Activated CD8-positive, alpha-beta memory T cell treated with anti-CD3 and anti-CD28 coated beads, Interleukin-2, amount 10 ng/mL, durations not matched to agents 7 days and 5 days (primary cell): ENCODE measurements at places on chromosomes 7 and 10.

DNA sequence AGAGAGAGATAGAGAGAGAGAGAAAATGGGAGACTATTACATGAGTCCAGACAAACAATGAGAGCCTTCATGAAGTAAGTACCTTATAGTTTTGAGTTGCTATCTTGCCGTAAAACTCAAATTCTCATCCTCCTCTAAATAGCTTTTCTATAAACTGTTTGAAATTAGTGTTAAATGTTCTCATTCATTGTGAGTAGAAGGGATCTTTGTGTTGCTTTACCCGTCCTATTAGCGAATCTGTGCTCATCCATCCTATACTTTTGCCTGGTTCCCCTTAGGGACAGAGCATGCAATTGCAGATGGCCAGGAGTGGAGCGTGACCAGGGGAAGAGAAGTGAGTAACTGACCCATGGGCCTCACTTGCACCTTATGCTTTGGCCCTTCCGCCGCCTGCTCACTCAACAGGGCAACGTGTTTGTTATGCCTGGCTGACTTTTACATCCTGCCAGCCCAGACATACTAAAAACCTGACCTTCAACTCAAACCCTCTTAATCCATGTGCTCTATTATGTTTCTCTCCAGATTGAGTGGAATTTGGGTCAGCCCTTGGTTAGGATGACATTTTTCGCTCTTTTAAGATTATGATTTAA lies 244.2 kb upstream of the YAE1 start:
- no peak overlapping the region for H3K4me3 ChIP-seq
- no peaks in the 10 kb centered on the region for H3K4me1 ChIP-seq
- no peak for DNase-seq
- no peak overlapping the region for H3K27ac ChIP-seq
- peaks cover 11% of the 10 kb centered on the region for H3K27me3 ChIP-seq
- H3K36me3 ChIP-seq, result no peaks in the 10 kb centered on the region

GRCh38 chr7:67854221-67855178 lies 857.9 kb downstream of the TYW1 start:
- no peaks in the 10 kb centered on the region for H3K4me1 ChIP-seq
- H3K4me3 ChIP-seq, result no peak overlapping the region
- no peak overlapping the region for H3K27ac ChIP-seq
- no peak for DNase-seq
- H3K27me3 ChIP-seq, result no peaks in the 10 kb centered on the region
- peaks cover 1% of the 10 kb centered on the region for H3K36me3 ChIP-seq

GRCh38 chr10:86354761-86355540 lies 11.6 kb downstream of the GRID1 start:
- no peak overlapping the region for H3K4me3 ChIP-seq
- no peak overlapping the region for H3K27ac ChIP-seq
- no peaks in the 10 kb centered on the region for H3K4me1 ChIP-seq
- no peaks in the 10 kb centered on the region for H3K36me3 ChIP-seq
- no peak for DNase-seq

- no peaks in the 10 kb centered on the region for H3K27me3 ChIP-seq
- H3K36me3 ChIP-seq, result no peaks in the 10 kb centered on the region
- H3K4me1 ChIP-seq, result no peaks in the 10 kb centered on the region
- DNase-seq, result no peak
- H3K27ac ChIP-seq, result no peak overlapping the region
- no peak overlapping the region for H3K4me3 ChIP-seq
Observed at GRCh38 chr10:111706331-111706730, 477.2 kb downstream of the GPAM start.

GRCh38 chr10:129134371-129134770 lies 332.7 kb upstream of the MGMT start:
- H3K36me3 ChIP-seq, result no peaks in the 10 kb centered on the region
- H3K27me3 ChIP-seq, result peaks cover 11% of the 10 kb centered on the region
- DNase-seq, result no peak
- no peaks in the 10 kb centered on the region for H3K4me1 ChIP-seq
- H3K4me3 ChIP-seq, result no peak overlapping the region
- H3K27ac ChIP-seq, result no peak overlapping the region

DNA sequence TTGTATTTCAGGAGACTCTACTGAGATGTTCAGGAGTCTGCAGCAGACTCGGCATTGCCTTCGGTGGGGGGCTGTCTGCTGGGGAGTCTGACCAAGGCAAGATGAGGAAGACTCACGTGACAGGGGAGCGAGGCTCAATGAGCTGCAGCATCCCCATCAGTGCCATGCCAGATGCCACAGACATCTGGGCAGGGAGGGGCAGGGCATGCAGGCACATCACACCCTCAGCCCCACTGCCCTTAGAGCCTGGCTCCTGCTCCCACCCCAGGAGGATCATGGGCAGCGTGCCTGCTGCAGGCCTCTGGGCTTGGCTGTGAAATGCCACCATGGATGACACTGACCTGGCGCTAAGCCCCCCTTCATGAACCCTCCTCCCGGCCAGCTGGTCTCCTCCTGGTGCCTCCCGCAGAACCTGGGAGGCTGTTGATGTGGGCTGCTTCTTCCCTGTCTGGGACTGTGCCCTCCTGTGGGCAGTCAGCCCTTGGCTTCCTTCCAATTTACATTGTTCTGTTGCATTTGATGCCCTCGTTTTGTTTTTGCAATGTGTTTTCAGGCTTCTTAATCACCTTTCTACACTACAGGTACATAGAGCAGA lies 235.0 kb downstream of the PAXIP1 start:
- no peaks in the 10 kb centered on the region for H3K36me3 ChIP-seq
- no peak overlapping the region for H3K27ac ChIP-seq
- no peaks in the 10 kb centered on the region for H3K4me1 ChIP-seq
- no peaks in the 10 kb centered on the region for H3K27me3 ChIP-seq
- no peak for DNase-seq

- peaks cover 18% of the 10 kb centered on the region for H3K4me1 ChIP-seq
- no peak for DNase-seq
- peaks cover 19% of the 10 kb centered on the region for H3K36me3 ChIP-seq
- H3K27me3 ChIP-seq, result no peaks in the 10 kb centered on the region
- H3K4me3 ChIP-seq, result no peak overlapping the region
Observed at GRCh38 chr10:806451-807162, 117.1 kb upstream of the DIP2C start.

GRCh38 chr7:46672861-46673260 lies 751.8 kb upstream of the IGFBP3 start:
- no peaks in the 10 kb centered on the region for H3K4me1 ChIP-seq
- H3K27me3 ChIP-seq, result no peaks in the 10 kb centered on the region
- no peaks in the 10 kb centered on the region for H3K36me3 ChIP-seq
- H3K4me3 ChIP-seq, result no peak overlapping the region
- DNase-seq, result no peak

GRCh38 chr10:99234041-99234790 lies 1.4 kb downstream of the HPSE2 start:
- peaks cover 85% of the 10 kb centered on the region for H3K27me3 ChIP-seq
- peaks cover 2% of the 10 kb centered on the region for H3K36me3 ChIP-seq
- H3K4me3 ChIP-seq, result peak overlapping the region; percentile 28
- DNase-seq, result peak; percentile 68
- peaks cover 19% of the 10 kb centered on the region for H3K4me1 ChIP-seq

GRCh38 chr7:73308074-73308664 lies 457 bp downstream of the NSUN5 start:
- no peaks in the 10 kb centered on the region for H3K27me3 ChIP-seq
- H3K4me3 ChIP-seq, result peak overlapping the region; percentile 94
- H3K36me3 ChIP-seq, result peaks cover 18% of the 10 kb centered on the region

DNA sequence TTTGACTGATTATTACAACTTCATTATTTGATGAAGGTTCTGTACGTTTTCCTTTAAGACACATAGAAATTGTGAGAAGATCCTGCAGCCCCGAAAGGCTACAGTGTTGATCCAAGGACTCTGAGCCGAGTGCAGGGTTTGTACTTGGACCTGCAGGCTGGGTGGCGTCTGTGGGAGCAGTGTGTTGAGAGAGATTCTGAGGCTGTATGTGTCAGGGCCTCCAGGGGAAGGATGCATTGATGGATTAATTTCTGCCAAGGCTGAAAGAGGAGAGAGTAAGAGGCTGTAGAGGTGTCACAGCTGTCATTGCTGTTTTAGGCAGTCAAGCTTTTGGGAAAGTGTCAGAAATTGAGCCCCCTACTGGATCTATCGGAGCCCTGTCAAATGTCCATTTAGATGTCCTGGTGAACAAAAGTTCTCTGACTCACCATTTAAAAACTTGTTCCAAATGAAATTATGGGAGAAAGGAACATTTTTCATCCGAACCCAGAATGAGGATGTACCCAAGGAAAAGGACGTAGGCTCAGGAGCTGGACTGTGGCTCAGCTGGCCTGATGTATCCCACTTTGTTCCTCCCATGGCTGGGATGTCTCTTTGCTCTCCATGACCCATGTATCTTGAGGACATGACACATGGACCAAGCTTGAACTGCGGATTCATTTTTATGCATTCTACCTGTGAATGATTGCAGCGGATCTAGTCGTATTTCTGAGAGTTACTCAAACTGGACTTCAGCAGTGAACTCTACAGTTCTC lies 102.2 kb downstream of the TCF7L2 start:
- H3K27me3 ChIP-seq, result peaks cover 21% of the 10 kb centered on the region
- H3K4me3 ChIP-seq, result no peak overlapping the region
- H3K27ac ChIP-seq, result no peak overlapping the region
- no peaks in the 10 kb centered on the region for H3K36me3 ChIP-seq
- no peak for DNase-seq

- H3K4me1 ChIP-seq, result peaks cover 34% of the 10 kb centered on the region
- peak overlapping the region; percentile 95 for H3K4me3 ChIP-seq
- peak; percentile 46 for DNase-seq
- H3K27me3 ChIP-seq, result no peaks in the 10 kb centered on the region
- H3K27ac ChIP-seq, result peak overlapping the region; percentile 99
Observed at GRCh38 chr10:18658271-18659124, 733 bp upstream of the ARL5B start.

DNA sequence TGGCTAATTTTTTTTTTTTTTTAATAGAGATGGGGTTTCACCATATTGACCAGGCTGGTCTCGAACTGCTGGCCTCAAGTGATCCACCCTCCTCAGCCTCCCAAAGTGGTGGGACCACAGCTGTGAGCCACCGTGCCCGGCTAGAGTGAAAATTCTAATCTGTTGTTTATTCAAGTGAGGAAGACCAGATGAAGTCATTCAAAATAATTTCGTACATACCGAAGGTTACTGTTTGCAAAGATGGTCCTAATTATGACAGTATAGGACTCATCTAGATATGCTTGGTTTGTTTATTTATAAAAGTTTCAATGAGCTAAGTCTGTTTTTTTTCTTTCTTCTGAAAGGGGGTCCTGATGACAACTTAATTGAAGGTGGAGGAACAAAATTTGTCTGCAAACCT lies 376.8 kb downstream of the EXOC4 start:
- no peak for DNase-seq
- peaks cover 4% of the 10 kb centered on the region for H3K4me1 ChIP-seq
- H3K27me3 ChIP-seq, result no peaks in the 10 kb centered on the region
- no peak overlapping the region for H3K27ac ChIP-seq
- H3K4me3 ChIP-seq, result no peak overlapping the region
- peaks cover 15% of the 10 kb centered on the region for H3K36me3 ChIP-seq

GRCh38 chr7:129667551-129667950 lies 56.0 kb downstream of the NRF1 start:
- no peak overlapping the region for H3K4me3 ChIP-seq
- no peak overlapping the region for H3K27ac ChIP-seq
- no peak for DNase-seq
- no peaks in the 10 kb centered on the region for H3K27me3 ChIP-seq
- no peaks in the 10 kb centered on the region for H3K4me1 ChIP-seq

DNA sequence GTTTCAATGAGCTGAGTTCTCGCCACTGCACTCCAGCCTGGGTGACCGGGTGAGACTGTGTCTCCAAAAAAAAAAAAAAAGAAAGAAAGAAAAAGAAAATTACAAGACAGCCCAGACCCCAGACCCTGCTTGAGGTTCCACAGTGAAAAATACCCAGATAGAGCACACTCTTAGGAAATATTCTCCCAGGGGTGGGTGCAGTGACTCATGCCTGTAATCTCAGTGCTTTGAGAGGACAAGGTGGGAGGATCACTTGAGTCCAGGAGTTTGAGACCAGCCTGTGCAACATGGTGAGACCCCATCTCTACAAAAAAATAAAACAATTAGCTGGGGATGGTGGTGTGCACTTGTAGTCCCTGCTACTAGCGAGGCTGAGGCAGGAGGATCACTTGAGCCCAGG lies 41.1 kb upstream of the GTF2IRD1 start:
- H3K4me1 ChIP-seq, result no peaks in the 10 kb centered on the region
- H3K36me3 ChIP-seq, result no peaks in the 10 kb centered on the region

DNA sequence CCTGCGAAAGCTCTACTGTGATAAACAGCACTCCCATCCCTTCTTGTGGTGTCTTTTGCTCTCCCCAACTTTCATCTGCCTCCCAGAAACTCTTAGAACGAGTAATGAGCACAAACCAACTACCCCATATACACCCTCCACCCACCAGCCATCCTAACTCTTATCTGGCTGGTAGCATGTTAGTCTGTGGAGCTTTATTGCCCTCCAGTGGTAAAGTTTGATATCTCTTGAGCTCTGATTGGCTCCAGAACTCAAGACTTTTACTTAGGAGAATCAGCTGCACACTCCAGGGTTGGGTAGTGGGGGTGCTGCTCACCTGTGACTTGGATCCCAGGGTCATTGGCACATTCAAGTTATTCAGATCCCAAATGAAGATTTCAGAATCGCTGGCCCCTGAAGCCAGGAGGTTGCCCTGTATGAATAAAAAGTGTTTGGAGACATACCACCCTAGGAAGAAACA lies 10.9 kb downstream of the SEC31B start:
- peak; percentile 74 for DNase-seq
- H3K36me3 ChIP-seq, result peaks cover 48% of the 10 kb centered on the region
- H3K27me3 ChIP-seq, result no peaks in the 10 kb centered on the region
- H3K4me1 ChIP-seq, result peaks cover 90% of the 10 kb centered on the region
- peak overlapping the region; percentile 74 for H3K4me3 ChIP-seq
- H3K27ac ChIP-seq, result peak overlapping the region; percentile 97

DNA sequence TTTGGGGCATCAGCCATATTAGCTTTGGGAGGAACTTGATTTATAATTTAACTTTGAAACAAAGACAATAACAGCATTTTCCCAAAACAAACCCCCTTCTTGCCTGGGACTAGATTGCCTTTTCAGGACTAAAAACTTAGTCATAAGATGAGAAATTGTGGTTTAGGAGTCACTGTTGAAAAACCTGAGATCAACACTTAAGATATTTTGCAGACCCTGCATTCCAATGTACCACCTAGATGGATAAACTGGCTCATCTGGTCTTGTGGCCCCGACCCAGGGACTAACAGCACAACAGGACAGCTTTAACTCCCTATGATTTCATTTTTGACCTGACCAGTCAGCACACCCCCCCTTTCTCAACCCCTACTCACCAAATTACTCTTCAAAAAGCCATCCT lies 1165.4 kb downstream of the XPNPEP1 start:
- no peak for DNase-seq
- no peaks in the 10 kb centered on the region for H3K4me1 ChIP-seq
- H3K27ac ChIP-seq, result no peak overlapping the region
- H3K36me3 ChIP-seq, result no peaks in the 10 kb centered on the region
- no peaks in the 10 kb centered on the region for H3K27me3 ChIP-seq

- no peak for DNase-seq
- H3K27me3 ChIP-seq, result no peaks in the 10 kb centered on the region
- no peak overlapping the region for H3K27ac ChIP-seq
- H3K4me3 ChIP-seq, result no peak overlapping the region
- H3K36me3 ChIP-seq, result no peaks in the 10 kb centered on the region
- H3K4me1 ChIP-seq, result no peaks in the 10 kb centered on the region
Observed at GRCh38 chr7:119748991-119749390, 524.0 kb upstream of the KCND2 start.

GRCh38 chr7:139671967-139672366 lies 105.8 kb downstream of the HIPK2 start:
- H3K4me1 ChIP-seq, result peaks cover 49% of the 10 kb centered on the region
- peaks cover 14% of the 10 kb centered on the region for H3K36me3 ChIP-seq
- H3K27me3 ChIP-seq, result no peaks in the 10 kb centered on the region
- no peak overlapping the region for H3K4me3 ChIP-seq
- DNase-seq, result no peak

GRCh38 chr7:28840592-28840995 lies 117.5 kb downstream of the TRIL start:
- H3K36me3 ChIP-seq, result no peaks in the 10 kb centered on the region
- no peak for DNase-seq
- no peak overlapping the region for H3K4me3 ChIP-seq
- no peak overlapping the region for H3K27ac ChIP-seq
